Germinal center (tissue), 1 donor: ENCODE measurements at places on chromosomes 1 and 21.

GRCh38 chr1:170518965-170519364, 13.0 kb upstream of the GORAB start:
- DNase-seq, result no peak

- no peak for DNase-seq
Observed at GRCh38 chr1:158457246-158457645, 4.4 kb upstream of the OR10K1 start.

DNA sequence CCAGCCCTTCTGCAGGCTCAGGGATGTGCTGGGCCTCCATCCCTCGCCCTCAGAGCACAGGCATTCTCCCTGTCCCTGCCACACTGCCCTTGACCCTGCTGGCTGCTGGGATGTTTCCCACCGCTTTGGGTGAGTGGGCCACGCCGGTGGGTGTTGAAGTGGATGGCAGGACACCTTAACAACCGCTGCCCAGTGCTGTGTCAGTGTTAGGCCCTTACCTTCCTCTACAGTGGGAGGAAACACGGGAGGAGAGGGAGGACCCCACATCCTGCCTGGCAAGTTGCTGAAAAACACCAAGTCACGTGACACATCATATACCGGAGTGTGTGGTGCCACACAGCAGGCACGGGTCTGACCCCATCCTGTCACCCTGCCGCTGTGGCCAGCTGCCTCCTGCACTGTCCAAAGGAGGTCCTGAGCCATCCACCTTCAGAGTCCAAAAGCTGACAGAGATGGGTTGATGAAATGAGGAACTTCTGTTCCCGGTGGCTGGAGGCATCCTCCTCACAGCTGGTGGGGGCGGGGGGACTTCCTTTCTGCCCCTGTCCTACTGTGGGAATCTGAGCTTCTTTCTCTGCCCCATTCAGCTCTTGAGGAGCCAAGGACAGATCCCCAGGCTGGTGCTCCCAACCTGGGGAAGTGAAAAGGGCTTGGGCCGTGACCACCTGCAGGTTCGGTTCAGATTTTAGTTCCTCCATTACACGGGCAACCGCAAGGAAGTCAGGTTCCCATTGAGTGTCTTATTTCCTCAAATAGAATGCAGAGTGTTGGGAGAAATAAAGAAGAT, 3.2 kb upstream of the THEMIS2 start:
- DNase-seq, result peak; percentile 53

GRCh38 chr21:41850085-41850484, 29.1 kb downstream of the PRDM15 start:
- no peak for DNase-seq

DNA sequence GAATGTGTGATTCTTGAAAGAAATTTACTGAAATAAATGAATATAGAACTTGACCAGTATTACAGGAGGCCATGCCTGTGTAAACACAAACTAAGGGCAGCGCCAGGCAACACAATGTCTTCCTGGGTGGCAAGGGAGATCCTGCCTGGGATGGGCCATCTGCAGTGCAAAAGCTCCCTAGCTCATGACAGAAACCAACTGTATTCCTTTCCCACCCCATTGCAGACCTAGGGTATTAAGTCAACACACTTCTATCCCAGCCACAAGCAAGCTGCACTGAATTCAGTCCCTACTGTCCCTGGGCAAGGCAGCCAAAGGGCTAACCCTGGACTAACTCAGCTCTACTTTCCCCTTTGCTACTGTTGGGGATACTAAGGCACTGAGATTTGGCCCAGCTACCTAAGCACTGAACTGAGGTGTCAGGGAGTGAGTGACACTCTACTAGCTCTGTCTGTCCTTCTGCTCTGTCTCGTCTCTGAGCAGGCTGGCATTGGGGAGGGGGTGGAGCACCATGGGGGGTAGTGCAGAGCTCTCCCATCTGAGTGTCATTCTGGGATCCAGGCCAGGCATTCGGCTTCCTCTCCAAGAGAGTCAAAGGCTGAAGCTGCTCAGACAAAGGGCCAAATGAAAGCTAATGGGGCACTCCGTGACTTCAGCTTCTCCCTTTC, 2.5 kb downstream of the INKA2 start:
- DNase-seq, result no peak

DNA sequence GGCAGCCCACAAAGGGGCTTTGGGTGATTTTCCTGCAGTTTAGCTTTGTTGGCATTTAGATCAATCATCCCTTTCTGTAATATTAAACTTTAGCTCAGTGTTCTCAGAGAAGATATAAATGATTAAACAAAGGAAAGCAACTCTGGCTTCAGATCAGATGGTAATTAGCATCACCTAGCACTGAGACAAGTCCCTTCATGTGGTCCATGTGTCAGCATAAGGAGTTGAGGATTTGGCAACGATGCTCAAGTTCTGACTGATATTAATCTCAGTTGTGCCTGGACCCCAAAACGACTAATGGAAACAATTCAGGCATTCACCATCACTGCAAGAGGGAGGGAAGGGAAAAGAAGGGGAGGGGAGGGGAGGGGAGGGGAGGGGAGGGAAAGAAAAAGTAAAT, 60.4 kb downstream of the SEC16B start:
- no peak for DNase-seq

- no peak for DNase-seq
Observed at GRCh38 chr1:209072481-209072880, 511.0 kb upstream of the CAMK1G start.

- DNase-seq, result no peak
Observed at GRCh38 chr21:28795251-28795650, 197.4 kb downstream of the LTN1 start.
